ENCODE measurements at places on chromosomes 13 and 19. TPM values are rescaled to one million over a fixed set of nuclear protein-coding genes. Genes with fewer than 3 reads are reported as not detected.
A peak's percentile ranks its signal among the peaks of the same experiment; 100 is the strongest.

The GPR12 gene
- not detected for total RNA-seq

DNA sequence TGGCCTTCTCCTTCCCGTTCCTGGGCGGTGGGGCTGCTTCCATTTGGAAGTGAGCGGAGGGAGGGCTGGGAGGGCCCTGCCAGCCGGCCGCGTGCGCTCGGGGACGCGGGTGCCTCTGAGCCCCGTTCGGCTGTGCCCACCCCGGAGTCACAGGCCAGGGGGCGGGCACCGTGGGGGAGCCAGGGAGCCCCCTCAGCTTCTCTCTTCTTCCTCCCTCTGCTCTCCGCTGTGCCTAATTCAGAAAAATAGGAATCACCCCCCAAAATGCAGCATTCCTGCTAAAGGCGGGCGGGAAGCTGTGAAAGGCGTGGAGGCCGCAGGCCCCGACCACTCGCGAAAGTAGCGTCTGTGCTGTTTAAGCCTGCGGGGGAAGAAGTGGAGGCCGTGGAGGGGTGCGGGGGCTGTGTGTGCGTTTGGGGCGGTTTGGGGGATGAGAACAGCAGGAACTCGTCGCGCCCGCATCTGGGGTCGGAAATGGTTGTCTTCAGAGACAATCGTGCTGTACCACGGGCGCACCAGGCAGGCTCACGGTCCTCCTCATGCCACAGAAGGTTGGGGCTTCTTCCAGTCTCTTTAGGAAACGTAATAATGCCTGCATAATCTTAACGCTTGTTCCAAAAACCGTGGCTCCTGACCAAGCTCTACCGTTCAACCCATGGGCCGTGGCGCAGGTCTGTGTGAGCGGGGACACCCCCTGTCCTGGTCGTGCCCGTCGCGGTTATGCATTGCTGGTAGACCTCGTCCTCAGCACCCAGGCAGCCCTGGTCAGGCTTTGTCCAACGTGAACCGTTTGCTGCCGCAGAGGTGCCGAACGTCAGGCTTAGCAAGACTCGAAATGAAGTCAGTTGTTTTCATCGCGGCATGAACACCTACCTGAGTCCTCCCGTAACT is 110.4 kb upstream of the SOX1 start:
- H3K36me3 ChIP-seq, result no peaks in the 10 kb centered on the region
- H3K27me3 ChIP-seq, result peaks cover 53% of the 10 kb centered on the region

The TSKS gene
- not detected for total RNA-seq

The RXFP2 gene
- total RNA-seq, result not detected

The UNC13A gene
- total RNA-seq, result not detected

DNA sequence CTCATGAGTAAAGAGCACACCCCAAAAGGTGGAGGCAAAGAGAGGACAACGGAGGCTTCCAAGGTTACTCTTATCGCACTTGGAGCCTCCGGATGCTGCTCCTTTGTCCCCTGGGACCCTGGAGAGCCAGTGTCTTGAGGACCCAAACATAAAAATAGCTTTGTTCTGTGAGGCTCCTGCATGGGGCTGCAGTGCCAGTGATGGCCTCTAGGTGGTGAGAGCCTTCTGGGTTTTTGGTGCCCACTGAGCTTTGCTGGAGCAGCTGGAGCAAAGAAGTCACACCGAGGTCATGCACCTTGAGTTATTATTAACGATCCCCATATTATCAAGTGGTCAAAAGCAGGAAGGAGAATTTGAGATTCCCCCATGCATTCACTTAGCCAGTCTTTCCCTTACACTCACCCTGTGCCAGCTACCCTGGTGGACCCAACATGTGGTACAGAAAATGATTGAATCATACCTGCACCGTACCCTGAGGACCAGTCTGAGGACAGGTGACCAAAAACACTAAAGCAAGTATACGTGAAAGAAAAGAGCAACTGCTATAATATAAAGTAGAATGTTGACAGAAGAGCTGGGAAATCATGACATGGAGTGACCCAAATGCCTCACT is 41.5 kb downstream of the ZNF682 start:
- DNase-seq, result peak; percentile 27
- no peaks in the 10 kb centered on the region for H3K4me1 ChIP-seq
- no peak overlapping the region for H3K27ac ChIP-seq
- H3K27me3 ChIP-seq, result no peaks in the 10 kb centered on the region
- H3K36me3 ChIP-seq, result no peaks in the 10 kb centered on the region

- H3K27me3 ChIP-seq, result no peaks in the 10 kb centered on the region
- DNase-seq, result no peak
- peaks cover 36% of the 10 kb centered on the region for H3K36me3 ChIP-seq
- no peak overlapping the region for H3K27ac ChIP-seq
- H3K4me1 ChIP-seq, result peaks cover 41% of the 10 kb centered on the region
- no peak overlapping the region for H3K4me3 ChIP-seq
Measured at GRCh38 chr13:41613984-41614661, 156.8 kb downstream of the RGCC start.

The ZNF254 gene
- 26.4 TPM for total RNA-seq

DNA sequence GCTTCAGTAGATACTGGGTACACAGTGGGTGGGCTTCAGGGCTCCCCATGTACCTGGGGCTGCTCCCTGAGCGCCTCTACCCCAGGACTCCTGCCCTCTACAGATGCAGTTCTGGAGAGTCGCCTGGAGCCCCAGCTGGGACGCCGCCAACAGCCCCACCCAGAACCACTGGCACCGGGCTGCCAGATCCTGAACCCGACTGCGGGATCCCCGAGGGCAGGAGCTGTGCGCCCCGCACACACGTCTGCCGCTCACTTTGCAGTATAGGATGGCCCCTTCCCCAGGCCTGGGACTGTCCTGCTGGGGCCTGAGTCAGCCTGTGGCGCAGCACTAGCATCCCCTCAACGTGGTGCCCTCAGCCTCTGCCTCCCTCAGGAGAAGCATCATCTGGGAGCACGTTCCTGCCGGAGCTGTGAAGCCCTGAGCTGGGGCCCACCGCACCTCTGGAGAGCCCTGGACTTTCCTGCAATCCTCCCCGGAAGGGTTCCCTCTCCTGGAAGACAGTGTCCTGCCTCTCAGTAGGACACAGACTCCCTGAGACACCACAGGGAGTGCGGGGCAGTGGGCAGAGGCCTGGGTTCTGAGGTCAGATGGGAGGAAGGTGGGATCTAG is 3.7 kb downstream of the REXO1 start:
- H3K27me3 ChIP-seq, result no peaks in the 10 kb centered on the region
- no peaks in the 10 kb centered on the region for H3K36me3 ChIP-seq
- no peak overlapping the region for H3K27ac ChIP-seq
- peaks cover 52% of the 10 kb centered on the region for H3K4me1 ChIP-seq
- no peak for DNase-seq
- H3K4me3 ChIP-seq, result no peak overlapping the region

DNA sequence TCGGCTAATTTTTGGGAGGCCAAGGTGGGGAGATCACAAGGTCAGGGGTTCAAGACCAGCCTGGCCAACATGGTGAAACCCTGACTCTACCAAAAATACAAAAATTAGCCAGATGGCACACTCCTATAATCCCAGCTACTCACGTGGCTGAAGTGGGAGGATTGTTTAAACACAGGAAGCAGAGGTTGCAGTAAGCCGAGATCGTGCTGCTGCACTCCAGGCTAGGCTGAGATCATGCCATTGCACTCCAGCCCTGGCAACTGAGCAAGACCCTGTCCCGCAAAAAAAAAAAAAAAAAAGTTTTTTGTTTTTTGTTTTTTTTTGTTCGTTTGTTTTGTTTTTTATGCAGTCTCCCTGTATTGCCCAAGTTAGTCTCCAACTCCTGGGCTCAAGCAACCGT is 21.2 kb downstream of the MAST1 start:
- H3K27ac ChIP-seq, result no peak overlapping the region
- no peaks in the 10 kb centered on the region for H3K4me1 ChIP-seq
- H3K4me3 ChIP-seq, result no peak overlapping the region

The GPR4 gene
- total RNA-seq, result 1.3 TPM

- H3K27me3 ChIP-seq, result peaks cover 70% of the 10 kb centered on the region
- no peaks in the 10 kb centered on the region for H3K4me1 ChIP-seq
- peak; percentile 83 for DNase-seq
- no peak overlapping the region for H3K27ac ChIP-seq
- no peaks in the 10 kb centered on the region for H3K36me3 ChIP-seq
Measured at GRCh38 chr19:39110263-39110967, 15.2 kb upstream of the PAK4 start.

The SPACA6 gene
- total RNA-seq, result 1.2 TPM

DNA sequence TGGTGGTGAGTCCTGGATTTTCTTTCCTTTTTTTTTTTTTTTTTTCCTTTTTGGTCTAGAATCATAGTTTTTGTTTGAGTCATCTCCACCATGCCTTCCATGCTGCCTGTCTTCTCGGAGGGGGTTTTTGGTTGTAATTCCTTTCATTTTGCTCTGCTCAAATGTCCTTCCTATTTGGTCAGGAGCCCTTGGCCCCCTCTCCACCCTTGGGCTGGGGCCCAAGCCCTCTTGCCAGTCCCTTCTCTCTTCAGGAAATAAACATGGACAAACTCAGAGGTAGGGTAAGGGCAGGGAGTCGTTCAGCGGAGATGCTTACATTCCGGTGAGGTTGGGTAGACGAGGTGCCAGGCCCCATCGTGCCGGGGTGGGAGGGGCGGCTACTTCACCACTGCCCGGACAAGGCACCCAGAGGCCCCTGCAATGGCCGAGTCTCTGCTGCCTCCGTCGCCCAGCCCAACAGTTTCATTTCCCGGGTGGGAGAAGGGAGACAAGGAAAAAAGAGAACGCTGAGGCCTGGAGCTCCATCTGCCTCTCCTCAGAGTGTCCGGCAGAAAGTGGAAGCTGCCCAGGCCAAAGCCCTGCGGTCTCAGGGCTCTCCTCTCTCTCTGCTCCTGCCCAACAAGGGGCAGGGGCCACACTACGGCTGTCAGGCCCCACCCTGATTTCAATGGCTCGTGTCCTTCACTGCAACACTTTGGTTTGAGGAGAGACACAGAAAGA is 12.7 kb downstream of the ZNF574 start:
- peaks cover 24% of the 10 kb centered on the region for H3K4me1 ChIP-seq
- peak overlapping the region; percentile 58 for H3K27ac ChIP-seq
- H3K4me3 ChIP-seq, result no peak overlapping the region
- DNase-seq, result no peak
- peaks cover 9% of the 10 kb centered on the region for H3K36me3 ChIP-seq

The CGB3 gene
- total RNA-seq, result not detected

The ZNF667 gene
- 5.4 TPM for total RNA-seq

The IL4I1 gene
- total RNA-seq, result not detected

GRCh38 chr13:49821216-49822009 is 28.9 kb upstream of the KPNA3 start:
- no peaks in the 10 kb centered on the region for H3K27me3 ChIP-seq
- H3K36me3 ChIP-seq, result no peaks in the 10 kb centered on the region
- no peak for DNase-seq
- no peaks in the 10 kb centered on the region for H3K4me1 ChIP-seq
- H3K27ac ChIP-seq, result no peak overlapping the region

- H3K4me1 ChIP-seq, result peaks cover 57% of the 10 kb centered on the region
- H3K4me3 ChIP-seq, result no peak overlapping the region
- H3K27me3 ChIP-seq, result no peaks in the 10 kb centered on the region
Measured at GRCh38 chr19:33290082-33290815, 12.1 kb downstream of the CEBPA start.
